ENCODE measurements at places on chromosomes 4 and X.

GRCh38 chr4:179817317-179817716 is 2375.1 kb upstream of the AGA start:
- DNase-seq, result peak; percentile 82

- DNase-seq, result peak; percentile 91
Observed at GRCh38 chr4:13527981-13528820, 16.1 kb downstream of the NKX3-2 start.

GRCh38 chr4:82811838-82812341 is 13.3 kb upstream of the SCD5 start:
- DNase-seq, result no peak

- DNase-seq, result peak; percentile 44
Observed at GRCh38 chr4:108068442-108068841, 78.8 kb downstream of the HADH start.

GRCh38 chrX:38044701-38045100 is 38.3 kb downstream of the SYTL5 start:
- no peak for DNase-seq

- no peak for DNase-seq
Observed at GRCh38 chr4:185318679-185319078, 77.0 kb downstream of the LRP2BP start.

- peak; percentile 18 for DNase-seq
Observed at GRCh38 chrX:11757719-11758399, at the start of gene MSL3. Gene MSL3, plus strand, starts transcription at chrX:11758237. Its CDS starts 27 bp downstream, at chrX:11758264.

DNA sequence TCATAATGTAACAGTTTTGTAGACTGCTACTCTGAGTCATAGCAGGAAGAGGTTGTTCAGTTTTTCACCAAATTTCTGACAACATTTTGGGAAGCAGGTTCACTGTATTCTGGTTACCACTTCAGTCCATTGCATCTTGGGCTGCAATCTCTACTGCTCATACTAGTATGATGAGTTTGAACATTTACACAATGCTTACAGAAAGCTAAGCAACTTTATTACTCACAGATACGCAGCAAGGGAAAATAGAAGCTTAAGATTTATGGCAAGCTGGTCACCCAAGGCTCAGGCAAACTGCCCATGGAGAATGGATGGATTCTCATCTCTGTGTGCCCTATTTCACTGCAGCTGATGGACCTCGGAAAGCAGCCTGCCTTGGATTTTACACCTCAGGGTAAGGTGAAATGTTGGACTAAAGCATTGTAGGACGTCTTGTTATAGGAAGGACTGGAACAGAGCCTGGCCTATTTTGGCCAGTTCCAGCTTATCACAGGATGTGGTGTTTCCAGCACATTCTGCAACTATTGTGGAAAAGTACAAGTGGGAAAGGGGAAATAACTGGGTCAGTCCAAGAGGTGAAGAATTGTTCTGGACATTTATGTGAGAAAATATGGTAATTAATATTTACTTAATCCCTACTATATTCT is 887.1 kb upstream of the AGA start:
- no peak for DNase-seq

GRCh38 chr4:112343330-112344080 is 46.3 kb downstream of the ALPK1 start:
- no peak for DNase-seq

GRCh38 chr4:44351069-44351468 is 97.5 kb downstream of the KCTD8 start:
- no peak for DNase-seq

- DNase-seq, result no peak
Observed at GRCh38 chrX:129646566-129647417, 8.0 kb downstream of the APLN start.

DNA sequence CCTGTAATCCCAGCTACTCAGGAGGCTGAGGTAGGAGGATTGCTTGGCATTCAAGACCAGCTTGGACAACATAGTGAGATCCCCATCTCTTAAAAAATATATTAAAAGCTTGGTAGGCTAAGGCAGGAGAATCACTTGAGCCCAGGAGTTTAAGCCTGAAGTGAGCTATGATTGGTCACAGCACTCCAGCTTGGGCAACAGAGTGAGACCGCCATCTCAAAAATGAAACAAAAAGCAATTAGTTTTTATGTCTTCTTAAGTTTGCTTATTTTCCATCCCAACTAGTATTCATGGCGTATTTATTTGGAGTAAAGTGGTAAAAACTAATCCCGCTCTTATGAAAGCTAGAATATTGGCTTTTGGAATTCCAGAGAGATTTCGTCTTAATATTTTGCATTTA is 25.4 kb upstream of the PDE5A start:
- DNase-seq, result no peak

DNA sequence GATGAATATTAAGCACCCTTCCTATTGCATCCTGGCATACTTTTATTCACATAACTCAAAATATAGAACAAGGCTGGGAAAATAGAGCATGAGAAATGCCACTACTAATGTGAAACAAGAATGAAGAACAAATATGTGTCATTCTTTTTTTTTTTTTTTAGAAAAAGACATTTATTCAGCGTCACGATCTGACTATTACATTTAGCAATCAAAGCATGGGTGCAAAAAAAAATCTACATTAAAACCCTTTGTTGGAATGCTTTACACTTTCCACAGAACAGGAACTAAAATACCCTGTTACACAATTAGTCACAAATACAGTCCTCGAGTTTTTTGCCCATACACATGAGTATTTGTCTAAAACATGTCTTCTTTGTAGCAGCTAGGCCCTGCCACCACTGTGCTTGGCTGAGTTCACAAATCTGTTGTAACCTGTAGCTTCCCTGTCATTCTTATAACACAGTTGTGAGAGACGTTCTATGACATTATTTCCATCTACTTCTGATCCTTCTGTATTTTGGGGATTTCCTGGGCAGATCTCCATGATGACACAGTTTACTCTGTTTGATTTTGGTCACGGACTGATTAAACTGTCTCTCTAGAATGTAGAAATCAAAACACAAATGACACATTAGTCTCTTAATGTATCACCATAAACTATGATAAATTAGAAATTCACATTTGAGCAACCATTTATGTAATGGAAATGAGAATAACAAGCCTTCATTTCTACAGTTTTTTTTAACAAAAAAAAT is 9.4 kb upstream of the TET2 start:
- DNase-seq, result peak; percentile 36

DNA sequence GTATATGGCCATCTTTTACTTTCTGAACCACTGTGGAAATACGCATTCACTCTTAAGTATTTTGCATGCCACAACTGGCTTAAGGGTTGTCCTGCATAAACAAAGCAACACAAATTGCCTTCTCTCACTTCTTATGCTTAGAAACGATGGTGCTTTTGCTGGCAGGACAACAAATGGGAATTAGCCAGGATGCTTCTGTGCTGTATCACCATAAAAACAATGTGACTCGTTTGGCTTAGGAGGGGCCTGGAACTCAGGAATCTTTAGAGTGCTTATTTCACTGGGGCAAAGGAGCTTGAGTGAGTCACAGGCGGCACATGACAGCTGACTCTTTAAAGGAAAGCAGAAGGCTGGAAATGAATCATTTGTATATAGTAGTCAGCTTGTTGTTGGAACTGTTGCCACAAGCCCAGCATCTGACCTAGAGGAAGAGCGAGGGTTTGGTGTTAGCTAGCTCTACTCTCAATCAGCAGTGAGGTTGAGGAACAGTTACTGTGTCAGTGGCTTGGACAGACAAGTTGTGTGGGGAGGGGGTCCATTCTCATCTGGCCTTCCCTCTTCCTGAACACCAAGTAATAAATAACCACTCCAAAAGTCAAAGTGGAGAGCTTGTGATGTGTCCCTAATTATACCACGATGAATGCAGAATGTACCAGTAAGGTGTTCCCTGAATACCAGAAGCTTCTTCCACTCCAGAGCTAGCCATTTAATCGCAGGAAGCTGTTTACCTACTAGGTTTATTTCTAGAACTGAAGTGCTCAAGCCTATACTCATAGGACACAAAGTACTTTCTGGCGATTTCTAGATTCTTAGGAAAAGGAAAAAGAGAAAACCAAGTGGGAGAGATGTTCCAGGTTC is 293.1 kb downstream of the CAMK2D start:
- DNase-seq, result peak; percentile 80

- no peak for DNase-seq
Observed at GRCh38 chrX:122934131-122934530, 249.9 kb upstream of the GRIA3 start.

- DNase-seq, result no peak
Observed at GRCh38 chr4:173264245-173264644, 69.9 kb downstream of the HMGB2 start.

- DNase-seq, result no peak
Observed at GRCh38 chrX:120260369-120260768, 9.8 kb downstream of the ZBTB33 start.

- DNase-seq, result no peak
Observed at GRCh38 chr4:7138223-7139166, 53.8 kb upstream of the SORCS2 start.

GRCh38 chr4:83618991-83619645 is 83.2 kb downstream of the GPAT3 start:
- DNase-seq, result peak; percentile 94

GRCh38 chrX:104309169-104309568 is 54.4 kb upstream of the ESX1 start:
- no peak for DNase-seq

DNA sequence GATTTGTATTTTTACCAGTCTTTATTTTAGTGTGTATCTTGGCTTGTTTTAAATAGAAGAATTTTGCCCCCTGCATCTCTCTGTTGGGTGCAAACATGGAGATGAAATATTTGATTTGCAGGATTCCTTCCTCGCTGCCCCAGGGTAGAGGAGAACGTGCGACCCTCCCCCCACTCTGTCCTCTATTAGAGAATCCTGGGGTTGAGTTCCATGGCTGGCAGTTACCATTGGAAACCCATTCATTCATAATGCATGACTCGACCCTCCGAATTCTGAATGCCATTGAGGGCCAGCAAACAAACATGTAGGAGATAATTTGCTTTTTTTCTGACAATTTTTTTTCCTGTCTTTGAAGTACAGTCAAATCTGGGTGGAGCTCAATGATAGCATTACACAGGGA is 53.7 kb downstream of the TRIM2 start:
- DNase-seq, result no peak

GRCh38 chr4:30724247-30724646 is 4.1 kb downstream of the PCDH7 start:
- DNase-seq, result no peak

Measured in MV-4-11 (cell line).